Hindlimb muscle (tissue), 1 donor: ENCODE measurements at places on chromosomes 2 and 18. TPM values are rescaled to one million over a fixed set of nuclear protein-coding genes. Genes with fewer than 3 reads are reported as not detected.
A peak's percentile ranks its signal among the peaks of the same experiment; 100 is the strongest.

DNA sequence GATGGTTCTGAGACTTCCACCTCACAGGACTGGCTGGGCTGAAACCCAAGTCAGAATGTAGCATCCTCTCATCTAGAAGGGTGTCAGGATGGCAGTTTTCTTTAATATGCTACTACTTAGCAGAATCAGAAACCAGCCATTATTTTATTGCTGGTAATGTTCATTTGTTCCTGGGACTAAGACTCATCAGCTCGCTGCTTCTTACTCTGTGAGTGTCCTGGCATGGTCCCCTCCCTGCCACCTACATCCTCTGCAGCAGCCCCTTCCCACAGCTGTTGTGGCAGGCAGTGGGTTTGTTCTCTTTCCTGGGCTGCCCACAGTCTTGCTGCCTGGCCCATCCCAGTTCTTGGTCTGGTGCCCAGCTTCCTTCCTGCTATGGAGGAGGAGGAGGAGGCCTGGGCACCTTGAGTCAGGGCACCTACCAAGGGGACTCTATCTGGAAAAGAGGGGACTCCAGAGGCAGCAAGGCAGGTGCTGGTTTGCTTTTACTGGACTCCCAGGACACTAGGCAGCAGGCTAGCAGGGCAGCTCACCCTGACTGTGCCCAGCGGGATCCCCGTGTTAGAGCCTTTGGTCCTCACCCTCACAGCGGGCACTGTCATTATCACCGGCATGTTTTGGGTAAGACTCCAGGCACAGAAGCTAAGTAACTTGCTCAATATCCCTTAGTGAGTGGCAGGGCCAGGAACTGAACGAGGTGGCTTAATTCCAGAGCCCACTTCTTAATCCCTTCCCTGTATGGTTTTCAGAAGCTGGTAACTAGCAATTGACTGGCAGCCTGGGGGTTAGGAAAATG, 62.1 kb downstream of the LRRFIP1 start:
- DNase-seq = no peak

GRCh38 chr2:201257381-201257955, 2.9 kb upstream of the CASP8 start:
- DNase-seq = no peak

DNA sequence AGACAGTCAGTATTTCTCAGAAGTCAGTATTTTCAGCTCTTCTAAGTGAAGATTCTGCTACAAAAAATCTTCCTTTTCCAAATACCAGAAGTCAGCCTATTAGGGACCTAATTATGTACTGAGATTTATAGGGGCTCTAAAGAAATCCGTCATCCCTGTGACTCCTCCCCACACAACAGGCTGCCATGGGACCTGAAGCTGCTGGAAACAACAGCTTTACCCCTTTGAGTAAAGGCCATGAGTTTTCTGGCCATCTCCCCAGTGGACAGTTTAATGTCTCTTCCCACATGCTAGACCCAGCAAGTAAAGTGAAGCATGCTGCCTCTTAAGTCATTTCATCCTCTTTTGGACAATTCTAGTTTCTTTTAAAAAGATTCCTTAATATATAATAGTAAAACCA, 255.7 kb upstream of the ACVR2A start:
- DNase-seq = no peak

DNA sequence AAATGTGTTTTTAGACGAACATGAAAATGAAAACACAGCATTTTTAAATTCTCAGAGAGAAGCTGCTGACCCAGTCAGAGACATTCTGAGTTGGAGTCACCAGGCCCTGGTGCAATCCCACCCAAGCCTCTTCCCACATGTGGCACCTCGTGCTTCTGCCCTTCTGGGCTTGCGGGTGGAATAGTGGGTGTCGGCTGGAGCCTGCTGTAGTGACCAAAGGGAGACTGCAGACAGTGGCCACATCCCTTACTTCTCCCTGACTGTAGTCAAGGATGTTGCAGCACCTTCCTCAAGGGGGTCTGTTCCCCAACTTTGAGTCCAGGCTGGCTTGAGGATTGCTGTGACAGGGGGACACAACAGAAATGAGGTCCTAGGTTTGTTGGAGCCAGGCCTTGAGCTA, 104.4 kb upstream of the GLI2 start:
- DNase-seq = no peak

- DNase-seq = peak; percentile 31
These were observed 9.7 kb downstream of the FAM98A start for GRCh38 chr2:33589444-33589843.

The PXDN gene
- polyA plus RNA-seq = 140 TPM

DNA sequence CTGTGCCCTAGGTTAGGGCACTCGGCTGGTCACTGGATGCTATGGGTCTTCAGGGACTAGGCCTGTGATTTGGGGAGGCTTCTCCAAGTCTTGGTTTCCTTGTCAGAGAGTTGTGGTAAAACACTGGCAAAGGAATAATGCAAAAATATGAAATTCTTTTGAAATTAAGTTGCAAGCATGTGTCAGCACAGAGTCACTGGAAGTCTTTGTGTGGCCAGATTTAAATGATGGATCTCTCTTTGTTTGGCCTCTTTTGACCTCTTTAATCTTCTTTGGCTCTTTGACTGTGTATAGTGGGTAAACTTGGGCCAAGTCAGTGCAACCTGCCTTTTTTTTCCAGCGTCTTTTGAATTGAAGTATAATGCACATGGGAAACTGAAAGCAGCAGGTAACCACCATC, 12.1 kb downstream of the HK2 start:
- DNase-seq = no peak

The HOXD12 gene
- polyA plus RNA-seq = not detected

The VWA3B gene
- 1.0 TPM for polyA plus RNA-seq

DNA sequence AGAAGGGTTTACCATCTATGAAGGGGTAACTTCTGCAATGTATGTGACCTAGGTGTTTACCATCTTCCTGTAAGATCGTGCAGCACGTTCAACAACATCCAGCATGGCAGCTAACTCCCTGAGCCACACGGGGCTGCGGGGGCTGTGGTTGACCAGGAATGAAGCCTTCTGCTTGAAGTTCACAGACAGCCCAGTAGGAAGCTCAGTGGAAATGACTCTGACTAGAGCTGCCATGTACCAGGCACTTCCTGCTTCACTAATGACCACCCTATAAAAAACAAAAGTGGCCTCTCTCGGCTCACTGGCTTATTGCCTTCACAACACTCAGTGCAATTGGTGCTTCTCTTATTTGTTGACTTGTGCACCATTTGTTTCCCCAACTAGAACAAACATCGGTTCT, 99.7 kb upstream of the SMAD7 start:
- no peak for DNase-seq

- peak; percentile 38 for DNase-seq
These were observed 175.2 kb downstream of the TGIF1 start for GRCh38 chr18:3624935-3625741.

The ATAD2B gene
- 11.2 TPM for polyA plus RNA-seq

- DNase-seq = peak; percentile 88
These were observed 681 bp downstream of the SPR start for GRCh38 chr2:72887740-72888437.

DNA sequence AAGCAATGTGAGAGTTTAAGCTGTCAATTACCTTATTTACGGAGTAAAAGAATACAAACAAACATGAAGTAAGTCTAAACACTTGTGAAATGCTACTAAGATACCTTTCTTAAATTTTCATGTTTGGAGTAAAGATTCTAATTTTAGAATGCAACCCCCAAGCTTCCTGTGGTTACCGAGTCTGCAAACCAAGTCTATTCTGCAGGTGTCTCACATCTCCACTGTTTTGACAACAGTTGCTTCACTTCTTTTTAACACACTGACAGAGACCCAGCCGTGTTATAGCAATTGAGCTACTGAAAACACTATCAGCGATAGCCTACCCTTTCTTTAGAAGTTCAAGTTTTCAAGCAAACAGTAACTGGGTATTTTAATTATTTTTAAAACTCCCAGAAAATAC, 608.3 kb downstream of the ERBB4 start:
- no peak for DNase-seq

The PAX8 gene
- polyA plus RNA-seq = 2.2 TPM

DNA sequence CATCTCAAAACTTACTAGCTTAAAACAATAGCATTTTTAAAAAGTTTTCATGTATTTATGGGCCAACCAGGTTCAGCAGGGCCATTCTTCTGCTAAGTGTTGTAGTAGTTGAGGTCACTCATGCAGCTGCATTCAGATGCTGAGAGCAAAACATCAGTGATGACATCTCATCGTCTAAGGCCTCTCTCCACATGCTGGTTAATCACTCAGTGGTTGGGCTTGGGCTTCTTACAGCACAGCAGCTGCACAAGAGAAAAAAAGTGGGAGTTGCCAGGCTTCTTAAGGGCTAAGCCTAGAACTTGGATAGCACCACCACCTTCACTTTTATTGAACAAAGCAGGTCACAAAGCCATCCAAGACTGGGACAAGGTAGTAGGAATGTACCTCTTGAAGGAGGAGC, 190.3 kb downstream of the IRS1 start:
- DNase-seq = no peak

GRCh38 chr2:76763276-76763675, 758.9 kb downstream of the LRRTM4 start:
- DNase-seq = no peak

DNA sequence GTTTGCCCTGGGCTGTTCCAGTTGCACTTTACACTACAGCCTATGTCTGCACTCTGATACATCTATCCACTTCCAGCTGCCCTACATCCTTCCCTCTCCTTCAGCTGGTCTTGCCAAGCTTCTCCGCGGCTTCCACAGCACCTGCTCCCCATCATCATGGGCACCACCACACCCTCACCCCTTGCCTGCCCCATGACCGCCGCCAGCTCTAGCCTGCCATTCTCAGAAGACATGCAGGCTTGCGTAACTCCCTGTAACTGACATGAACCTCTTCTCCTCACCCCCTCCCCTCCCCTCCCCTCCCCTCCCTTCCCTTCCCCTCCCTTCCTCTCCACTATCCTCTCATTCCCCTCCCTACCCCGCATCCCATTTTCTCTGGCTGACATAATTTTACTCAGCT, 46.0 kb downstream of the PAX8 start:
- DNase-seq = no peak

The CNDP1 gene
- polyA plus RNA-seq = 0.31 TPM

DNA sequence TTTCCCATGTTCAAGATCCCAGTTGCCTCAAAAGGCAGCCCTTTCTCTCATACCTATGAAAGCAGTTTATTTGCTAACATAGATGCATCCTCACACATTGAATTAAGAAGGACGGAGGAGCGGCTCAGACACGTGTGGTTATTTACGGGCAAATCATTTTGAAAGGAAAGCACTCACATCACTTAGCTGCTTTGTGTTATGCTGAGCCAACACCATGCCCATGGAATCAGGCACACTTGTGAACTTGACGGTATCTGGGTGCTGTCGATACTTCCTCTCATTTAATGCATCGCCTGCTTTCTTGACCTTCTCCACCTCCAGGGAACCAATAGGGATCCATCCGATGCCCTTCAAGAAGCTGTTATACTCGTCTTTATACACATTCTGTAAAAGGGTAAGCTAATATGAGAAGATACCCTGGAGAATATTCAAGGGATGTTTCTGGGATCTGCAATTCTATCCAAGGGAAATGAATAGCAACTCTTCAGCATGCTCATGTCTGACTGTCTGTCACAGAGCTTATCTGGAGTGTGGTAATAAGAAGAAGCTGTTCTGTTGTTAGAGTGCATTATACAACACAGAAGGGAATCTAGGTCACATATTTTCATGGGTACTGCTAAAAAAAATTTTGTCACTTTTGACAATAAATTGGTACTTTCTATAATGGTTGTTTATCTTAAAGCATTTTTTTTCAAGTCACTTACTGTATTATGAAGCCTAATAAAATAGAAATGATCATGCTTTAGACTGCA, 63.3 kb downstream of the NEB start:
- no peak for DNase-seq

DNA sequence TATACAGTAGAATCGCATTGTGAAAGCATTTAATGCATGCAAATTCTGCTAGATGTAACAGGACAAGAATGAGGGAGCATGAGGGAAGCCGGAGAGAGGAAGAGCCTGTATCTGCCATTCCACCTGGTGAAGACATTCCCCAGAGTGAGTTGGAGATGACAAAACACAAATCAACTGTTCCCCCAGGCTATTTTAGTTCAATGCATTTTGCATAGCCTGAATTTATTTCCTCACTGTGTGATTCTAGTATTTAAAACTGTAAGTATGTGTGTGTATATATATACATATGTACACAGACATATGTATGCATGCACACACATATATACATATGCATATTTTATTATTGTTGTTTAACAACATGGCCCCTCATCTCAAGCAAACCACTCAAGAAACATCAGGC, 54.7 kb downstream of the CCDC68 start:
- no peak for DNase-seq

- no peak for DNase-seq
These were observed 103.8 kb downstream of the EPHA4 start for GRCh38 chr2:221468317-221468716.

The B4GALT6 gene
- 11.6 TPM for polyA plus RNA-seq

The ARHGEF4 gene
- polyA plus RNA-seq = 7.4 TPM

DNA sequence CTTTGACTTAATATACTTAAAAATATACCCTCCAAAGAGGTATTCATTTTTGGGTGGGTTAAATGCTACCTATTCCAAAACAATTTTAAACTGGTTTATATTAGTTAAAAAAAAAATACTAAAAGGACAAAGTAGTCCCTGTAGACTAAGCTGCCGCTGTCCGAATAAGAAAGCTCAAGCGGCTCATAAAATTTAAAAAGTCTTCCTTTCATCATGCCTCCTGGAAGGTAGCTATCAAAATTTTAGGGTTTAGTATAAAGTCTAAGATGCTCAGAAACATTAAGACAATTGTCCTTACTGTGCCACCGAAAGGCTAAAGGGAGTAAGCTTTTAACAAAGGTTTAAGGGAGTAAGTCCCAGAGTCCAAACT, 440 bp upstream of the UGGT1 start:
- no peak for DNase-seq

The NEU2 gene
- polyA plus RNA-seq = not detected
